ENCODE measurements at places on chromosomes 4 and X.

- DNase-seq = no peak
Observed at GRCh38 chr4:147772459-147772969, 40.6 kb downstream of the ARHGAP10 start.

DNA sequence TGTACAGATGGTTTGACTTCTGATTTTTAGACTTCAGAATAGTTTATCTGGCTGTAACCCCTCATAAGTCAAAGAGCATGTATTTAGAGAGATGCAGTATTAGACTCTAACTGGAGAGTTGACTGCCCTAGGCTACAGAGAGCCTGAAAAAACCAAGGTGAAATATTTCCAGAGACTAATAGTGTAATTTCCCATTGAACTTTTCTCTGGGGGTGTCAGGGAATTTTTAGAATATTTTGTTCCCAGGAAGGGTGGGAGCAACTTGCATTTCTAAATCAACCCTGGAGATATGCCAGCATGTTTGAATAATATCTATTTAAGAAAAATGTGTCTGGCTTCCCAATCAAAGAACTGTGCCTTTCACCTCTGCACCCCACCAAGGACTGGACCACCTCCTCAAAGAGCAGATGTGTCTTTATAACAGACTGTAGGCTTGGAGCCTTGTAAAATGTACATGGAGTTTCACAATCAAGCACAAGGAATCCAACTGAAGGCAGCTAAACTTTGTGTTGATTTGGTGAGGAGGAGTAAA, 2.0 kb downstream of the ANXA3 start:
- DNase-seq = no peak

- no peak for DNase-seq
Observed at GRCh38 chr4:110467400-110467799, 8.6 kb upstream of the ENPEP start.

GRCh38 chr4:73090738-73091137, 21.2 kb upstream of the COX18 start:
- no peak for DNase-seq

DNA sequence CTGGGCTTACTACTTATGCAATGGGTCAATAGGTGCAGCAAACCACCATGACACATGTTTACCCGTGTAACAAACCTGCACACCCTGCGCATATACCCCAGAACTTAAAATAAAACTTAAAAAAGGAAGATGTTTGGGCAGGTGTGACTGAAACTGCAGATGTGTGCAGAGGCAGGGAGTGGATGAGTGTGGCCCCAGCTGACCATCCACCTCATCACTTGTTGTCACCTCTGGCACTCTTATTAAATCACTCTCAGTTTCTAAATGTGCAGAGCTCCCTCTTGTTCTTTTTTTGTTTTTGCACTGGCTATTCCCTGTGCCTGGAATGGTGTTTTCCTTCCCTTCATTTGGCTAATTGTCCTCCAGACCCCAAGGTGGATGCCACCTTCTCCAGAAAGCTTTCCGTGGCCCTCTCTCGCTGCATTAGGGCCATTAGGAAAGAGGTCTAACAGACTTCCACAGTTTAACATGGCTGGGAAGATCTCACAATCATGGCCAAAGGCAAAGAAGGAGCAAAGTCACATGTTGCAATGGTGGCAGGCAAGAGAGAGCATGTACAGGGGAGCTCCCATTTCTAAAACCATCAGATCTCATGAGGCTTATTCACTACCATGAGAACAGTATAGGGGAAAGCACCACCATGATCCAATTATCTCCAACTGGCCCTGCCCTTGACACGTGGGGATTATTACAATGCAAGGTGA, 58.5 kb downstream of the SLC2A9 start:
- no peak for DNase-seq

DNA sequence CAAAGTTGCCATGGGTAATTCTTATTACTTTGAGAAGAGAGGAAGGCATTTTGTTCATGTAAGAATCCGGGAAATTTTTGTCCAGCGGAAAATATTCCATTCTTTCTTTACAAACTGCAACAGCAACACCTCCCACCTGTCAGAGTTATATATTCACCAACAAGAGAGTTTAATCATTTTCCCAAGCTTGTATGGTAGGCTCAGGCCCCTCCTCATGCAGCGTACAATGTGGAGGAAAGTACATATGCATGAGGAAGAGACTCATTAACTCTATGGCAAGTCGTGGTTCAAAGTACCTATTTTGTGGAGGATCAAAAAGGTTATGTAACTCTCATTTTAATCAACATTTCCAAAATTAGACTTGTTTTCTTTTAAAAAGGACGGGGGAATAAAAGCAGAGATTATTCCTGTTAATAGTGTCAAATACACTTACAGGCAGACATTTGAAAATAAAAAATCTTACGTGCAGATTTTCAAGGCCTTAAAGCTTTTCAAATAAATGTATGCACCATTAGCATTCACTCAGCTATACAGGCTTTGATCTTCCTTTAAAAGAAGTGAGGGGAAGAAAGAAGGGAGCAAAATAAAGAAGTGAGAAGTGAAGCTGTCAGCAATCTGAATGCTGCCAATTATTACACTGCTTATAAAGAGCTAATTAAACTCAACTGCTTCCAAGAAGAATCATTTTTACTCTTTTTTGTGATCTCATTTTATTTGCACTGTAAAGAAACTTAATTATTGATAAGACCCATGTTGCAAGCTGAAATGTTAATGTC, 204.8 kb downstream of the FAT4 start:
- no peak for DNase-seq

GRCh38 chr4:47374477-47374876, 89.0 kb downstream of the COMMD8 start:
- DNase-seq = no peak

GRCh38 chr4:144655491-144655890, 9.5 kb downstream of the HHIP start:
- DNase-seq = no peak

GRCh38 chr4:5247735-5248134, 196.5 kb downstream of the STK32B start:
- DNase-seq = no peak

DNA sequence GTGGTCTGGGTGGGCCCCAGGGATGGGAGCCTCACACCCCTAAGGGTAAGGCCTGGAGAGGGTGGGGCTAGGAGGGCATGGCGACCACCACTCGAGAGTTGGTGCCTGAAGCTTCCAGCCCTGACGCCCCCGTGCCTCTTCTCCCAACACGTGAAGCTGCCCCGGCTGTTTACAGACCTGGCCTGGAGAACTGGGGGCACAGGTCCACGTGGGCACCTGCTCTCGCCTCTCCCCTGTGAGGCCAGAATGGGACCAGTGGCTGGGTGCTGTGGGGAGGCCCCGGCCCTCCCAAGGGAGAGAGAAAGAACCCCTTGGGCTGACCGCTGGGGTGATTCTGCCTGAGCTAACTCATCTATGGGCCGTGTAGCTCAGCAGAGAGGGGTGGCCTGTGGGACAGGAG, 15.5 kb downstream of the NAT8L start:
- no peak for DNase-seq

- DNase-seq = no peak
Observed at GRCh38 chr4:11632025-11632424, 203.3 kb upstream of the HS3ST1 start.

DNA sequence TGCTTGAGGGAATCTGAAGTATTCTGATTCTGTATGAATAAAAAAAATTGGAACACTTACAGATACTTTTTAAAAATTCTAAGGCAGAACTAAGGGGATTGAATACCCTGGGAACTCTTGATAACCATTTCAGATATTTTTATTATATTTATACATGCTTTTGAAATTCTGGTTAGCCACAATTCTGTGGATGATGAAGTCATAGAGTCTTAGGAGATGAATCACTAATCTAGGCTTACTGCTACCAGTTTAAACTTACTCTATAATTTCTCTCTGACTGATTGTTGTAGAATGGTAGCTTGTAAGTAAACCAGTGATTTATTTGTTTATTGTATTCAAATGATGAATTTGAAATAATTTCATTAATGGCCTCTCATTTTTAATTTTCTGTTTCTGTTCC, 11.4 kb upstream of the SLAIN2 start:
- no peak for DNase-seq

- DNase-seq = no peak
Observed at GRCh38 chrX:71466979-71467523, 65.9 kb upstream of the OGT start.

DNA sequence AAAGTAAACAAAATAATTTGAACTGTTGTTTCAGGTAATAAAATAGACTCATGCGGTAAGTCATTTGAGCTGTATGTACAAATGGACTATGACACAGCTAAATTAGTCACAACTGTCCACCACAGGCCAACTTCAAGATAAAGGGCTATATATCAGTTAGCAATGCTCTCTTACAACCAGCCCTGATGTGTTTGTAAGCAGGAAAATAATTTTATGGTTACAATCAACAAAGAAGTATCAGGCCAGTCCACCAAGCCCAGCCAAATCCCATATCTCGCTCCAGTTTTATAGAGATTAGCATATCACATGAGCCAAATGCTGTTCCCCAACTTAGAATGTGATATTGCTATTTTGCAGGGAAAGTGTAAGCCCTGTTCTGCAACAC, 511 bp upstream of the DUSP21 start:
- no peak for DNase-seq

- no peak for DNase-seq
Observed at GRCh38 chr4:17142232-17142711, 243.8 kb upstream of the LDB2 start.

GRCh38 chrX:150625097-150625496, 56.7 kb downstream of the MTM1 start:
- no peak for DNase-seq

DNA sequence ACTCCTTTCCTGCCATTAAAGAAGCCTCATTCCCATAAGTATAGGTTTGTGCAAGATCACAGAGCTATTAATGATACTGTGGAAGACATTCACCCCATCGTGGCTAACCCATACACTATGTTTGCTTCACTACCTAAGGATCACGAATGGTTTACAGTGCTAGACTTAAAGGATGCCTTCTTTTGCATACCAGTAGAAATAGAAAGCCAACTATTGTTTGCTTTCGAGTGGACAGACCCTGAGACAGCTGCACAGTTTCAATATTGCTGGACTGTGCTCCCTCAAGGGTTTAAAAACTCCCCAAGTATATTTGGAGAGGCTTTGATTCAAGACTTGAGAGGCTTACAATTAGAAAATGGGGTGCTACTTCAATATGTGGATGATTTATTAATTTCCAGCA, 16.0 kb upstream of the PAPSS1 start:
- DNase-seq = no peak

DNA sequence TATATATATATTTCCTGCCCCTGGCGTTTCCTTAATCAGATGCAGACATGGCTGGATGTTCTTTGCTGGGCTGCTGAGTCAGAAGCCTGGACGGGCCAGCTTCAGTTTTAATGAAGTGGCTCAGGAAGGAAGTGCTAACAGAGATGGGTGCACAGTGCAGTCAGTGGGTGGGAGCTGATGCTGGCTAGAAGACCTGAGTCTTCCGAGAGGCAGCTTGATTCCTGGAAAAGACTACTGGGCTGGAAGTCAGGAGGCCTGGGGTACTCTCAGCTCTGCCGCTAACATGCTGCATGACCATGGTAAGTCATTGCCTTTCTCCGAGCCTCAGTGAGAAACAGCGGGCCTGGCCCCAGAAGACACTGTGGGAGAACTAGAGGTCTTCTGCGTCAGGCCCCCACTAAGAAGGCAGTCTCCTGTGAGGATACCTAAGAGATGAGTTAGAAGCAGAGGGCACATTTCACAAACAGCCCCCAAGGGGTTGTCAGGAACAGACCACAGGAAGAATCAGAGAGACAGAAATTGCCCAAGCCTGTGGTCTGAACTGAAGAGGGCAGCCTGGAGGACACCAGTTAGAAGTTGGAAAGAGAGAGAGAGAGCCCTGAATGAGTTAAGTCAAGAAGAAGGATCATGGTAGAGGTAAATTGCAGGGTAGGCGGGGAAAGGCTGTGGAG, 8.3 kb upstream of the CD40LG start:
- DNase-seq = no peak

GRCh38 chrX:150845091-150845490, 53.4 kb downstream of the CD99L2 start:
- no peak for DNase-seq

GRCh38 chrX:124383354-124383753, 37.0 kb downstream of the SH2D1A start:
- DNase-seq = no peak

- DNase-seq = no peak
Observed at GRCh38 chr4:184755278-184755677, 21.4 kb upstream of the CENPU start.

- DNase-seq = no peak
Observed at GRCh38 chr4:134365852-134366251, 164.3 kb upstream of the PABPC4L start.

GRCh38 chr4:137601934-137602333, 69.6 kb upstream of the PCDH18 start:
- DNase-seq = no peak

DNA sequence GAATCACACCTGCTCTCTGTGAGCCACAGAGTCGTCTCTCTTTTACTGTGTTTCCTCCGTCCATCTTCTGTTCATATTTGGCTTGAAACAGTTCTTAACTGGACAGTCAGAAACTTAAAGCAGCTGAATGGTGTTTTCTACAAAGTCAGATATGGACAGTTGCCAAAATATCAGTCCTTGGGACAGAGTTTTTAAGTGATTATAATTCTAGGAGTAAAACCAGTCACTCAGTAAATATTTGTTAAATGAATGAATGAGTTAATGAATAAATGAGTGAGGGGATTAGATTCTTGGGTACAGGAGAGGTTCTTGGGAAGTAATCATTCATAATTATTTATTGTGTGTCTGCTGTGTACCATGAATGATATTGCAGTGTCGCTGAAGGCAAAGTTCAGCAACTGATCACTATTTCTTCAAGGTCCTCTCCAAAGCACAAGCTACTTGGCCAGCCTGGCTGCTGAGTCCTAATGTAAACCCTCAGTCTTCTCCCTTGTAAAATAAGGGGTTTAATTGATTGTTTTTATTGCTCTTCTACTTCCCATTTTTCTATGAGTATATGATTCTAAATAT, 5.5 kb upstream of the SCRG1 start:
- DNase-seq = no peak

- no peak for DNase-seq
Observed at GRCh38 chr4:121277194-121278105, 103.4 kb downstream of the QRFPR start.

DNA sequence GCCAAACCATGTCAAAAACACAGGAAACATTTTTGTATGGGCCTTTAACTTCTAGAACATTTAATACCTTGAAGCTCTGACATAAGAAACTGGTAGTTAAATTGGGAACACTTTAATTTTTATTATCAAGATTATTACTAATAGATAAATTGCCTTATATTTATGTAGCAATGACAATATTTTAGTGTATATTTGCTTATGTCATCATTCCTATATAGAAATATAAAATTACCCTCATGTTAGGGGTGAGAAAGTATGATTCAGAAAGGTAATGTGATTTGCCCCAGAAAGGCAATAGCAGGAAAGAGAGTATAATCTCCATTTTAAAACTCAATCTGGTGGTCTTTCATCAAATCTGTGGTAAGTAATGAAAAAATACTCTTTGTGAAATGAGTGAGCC, 147.4 kb downstream of the IL15 start:
- no peak for DNase-seq

- no peak for DNase-seq
Observed at GRCh38 chr4:26978387-26979053, 117.9 kb downstream of the STIM2 start.
